T-helper 2 cell treated with Interferon-gamma antibody and Interleukin-4, amounts not matched to agents 5 μg/mL and 100 μg/mL, for 36 hours (primary cell): ENCODE measurements at places on chromosomes 11 and 22.

GRCh38 chr11:13603661-13604060 is 64.8 kb upstream of the FAR1 start:
- H3K36me3 ChIP-seq = no peaks in the 10 kb centered on the region
- no peaks in the 10 kb centered on the region for H3K27me3 ChIP-seq
- DNase-seq = no peak
- no peak overlapping the region for H3K27ac ChIP-seq

- DNase-seq = no peak
- peak overlapping the region; percentile 90 for H3K27ac ChIP-seq
These were observed 1.5 kb downstream of the TCF20 start for GRCh38 chr22:42268852-42269410.

GRCh38 chr22:29040385-29041275 is 21.0 kb downstream of the C22orf31 start:
- H3K36me3 ChIP-seq = no peaks in the 10 kb centered on the region
- no peak overlapping the region for H3K4me3 ChIP-seq
- H3K27me3 ChIP-seq = peaks cover 6% of the 10 kb centered on the region
- no peaks in the 10 kb centered on the region for H3K4me1 ChIP-seq

- peak overlapping the region; percentile 39 for H3K27ac ChIP-seq
- H3K4me1 ChIP-seq = peaks cover 55% of the 10 kb centered on the region
- no peaks in the 10 kb centered on the region for H3K27me3 ChIP-seq
- peaks cover 81% of the 10 kb centered on the region for H3K36me3 ChIP-seq
These were observed 64.2 kb downstream of the MED15 start for GRCh38 chr22:20571531-20572007.

- DNase-seq = no peak
- peaks cover 4% of the 10 kb centered on the region for H3K27me3 ChIP-seq
- H3K36me3 ChIP-seq = no peaks in the 10 kb centered on the region
These were observed 22.7 kb downstream of the OOSP3 start for GRCh38 chr11:59901306-59901705.

GRCh38 chr22:29442976-29443375 is 4.6 kb downstream of the RFPL1 start:
- H3K27me3 ChIP-seq = peaks cover 13% of the 10 kb centered on the region
- no peaks in the 10 kb centered on the region for H3K4me1 ChIP-seq
- no peak for DNase-seq
- no peaks in the 10 kb centered on the region for H3K36me3 ChIP-seq
